ENCODE measurements at places on chromosomes 6 and 20.
A peak's percentile ranks its signal among the peaks of the same experiment; 100 is the strongest.

- DNase-seq = no peak
Observed at GRCh38 chr6:164069350-164069990, 655.0 kb downstream of the QKI start.

GRCh38 chr6:110714143-110714542 is 101.1 kb downstream of the CDK19 start:
- no peak for DNase-seq

DNA sequence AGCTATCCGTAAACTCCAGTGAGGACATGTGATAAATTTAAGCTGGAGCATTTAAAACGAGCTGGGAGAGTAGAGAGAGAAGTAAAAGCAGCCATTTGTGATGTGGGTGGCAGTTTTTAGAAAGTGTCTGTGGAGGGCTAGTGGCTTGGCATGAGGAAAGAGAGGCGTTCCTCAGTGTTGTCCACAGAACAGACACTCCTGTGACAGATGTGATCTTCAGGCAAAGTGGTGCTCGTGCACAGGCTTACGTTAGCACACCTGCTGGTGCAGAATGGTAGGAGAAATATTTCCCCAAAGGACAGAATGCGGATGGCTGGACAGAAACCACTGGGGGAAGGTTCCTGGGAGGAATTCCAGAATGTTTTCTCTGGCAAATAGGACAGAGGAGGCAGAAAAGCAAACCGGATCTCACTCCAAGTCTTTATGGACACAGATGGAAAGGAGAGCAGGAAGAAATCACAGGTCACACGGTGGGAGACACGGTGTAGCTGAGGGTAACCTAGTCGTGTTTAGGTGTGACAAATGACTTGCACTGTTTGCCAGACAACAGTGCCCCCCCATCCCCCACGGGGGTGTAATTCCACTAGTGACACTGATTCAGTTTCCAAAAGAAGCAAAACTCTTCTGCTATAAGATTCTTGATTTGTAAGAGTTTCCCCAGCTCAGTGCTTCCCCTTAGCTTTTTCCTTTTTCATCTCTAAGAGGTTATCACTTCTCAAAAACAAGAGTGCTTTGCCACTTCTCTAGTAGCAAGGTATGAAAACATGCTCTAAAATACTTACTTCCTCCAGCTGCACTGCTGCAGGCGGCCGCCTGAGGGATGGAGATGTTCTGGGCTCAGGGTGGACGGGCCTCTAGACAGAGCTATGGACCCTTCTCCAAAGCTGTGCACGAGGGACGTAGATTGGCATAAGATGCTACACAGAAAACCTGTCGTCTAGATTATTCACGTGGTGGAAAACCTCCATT is 293.2 kb downstream of the QKI start:
- no peak for DNase-seq

- DNase-seq = no peak
Observed at GRCh38 chr6:149164199-149164750, 153.2 kb upstream of the TAB2 start.

DNA sequence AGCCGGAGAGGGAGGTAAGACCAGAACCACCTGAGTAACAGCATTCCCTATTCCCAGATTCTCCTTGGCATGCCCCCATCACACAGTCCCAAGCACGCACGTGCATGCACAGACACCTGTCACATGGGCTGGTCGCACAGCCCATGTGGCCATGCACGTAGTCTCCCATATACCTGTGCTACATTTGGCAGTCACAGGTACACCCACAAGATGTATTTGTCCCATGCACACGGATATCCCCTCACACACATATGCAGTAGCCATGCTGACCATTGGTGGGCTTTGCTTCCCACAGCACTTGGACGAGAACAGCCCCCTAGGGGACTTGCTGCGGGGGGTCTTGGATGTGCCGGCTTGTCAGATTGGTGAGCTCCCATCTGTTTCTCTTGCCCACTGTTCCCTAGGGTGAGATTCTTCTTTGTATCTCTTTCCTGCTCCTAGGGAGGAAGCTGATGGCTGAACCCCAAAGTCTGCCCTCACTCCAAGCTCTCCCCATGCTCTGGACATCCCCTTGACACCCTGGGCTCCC is 31.9 kb downstream of the PLCG1 start:
- DNase-seq = no peak

- no peak for DNase-seq
Observed at GRCh38 chr6:18088419-18089296, 33.8 kb downstream of the NHLRC1 start.

- DNase-seq = no peak
Observed at GRCh38 chr6:119296036-119297035, 53.2 kb downstream of the MAN1A1 start.

- DNase-seq = no peak
Observed at GRCh38 chr6:140202964-140203515, 828.6 kb upstream of the CITED2 start.

DNA sequence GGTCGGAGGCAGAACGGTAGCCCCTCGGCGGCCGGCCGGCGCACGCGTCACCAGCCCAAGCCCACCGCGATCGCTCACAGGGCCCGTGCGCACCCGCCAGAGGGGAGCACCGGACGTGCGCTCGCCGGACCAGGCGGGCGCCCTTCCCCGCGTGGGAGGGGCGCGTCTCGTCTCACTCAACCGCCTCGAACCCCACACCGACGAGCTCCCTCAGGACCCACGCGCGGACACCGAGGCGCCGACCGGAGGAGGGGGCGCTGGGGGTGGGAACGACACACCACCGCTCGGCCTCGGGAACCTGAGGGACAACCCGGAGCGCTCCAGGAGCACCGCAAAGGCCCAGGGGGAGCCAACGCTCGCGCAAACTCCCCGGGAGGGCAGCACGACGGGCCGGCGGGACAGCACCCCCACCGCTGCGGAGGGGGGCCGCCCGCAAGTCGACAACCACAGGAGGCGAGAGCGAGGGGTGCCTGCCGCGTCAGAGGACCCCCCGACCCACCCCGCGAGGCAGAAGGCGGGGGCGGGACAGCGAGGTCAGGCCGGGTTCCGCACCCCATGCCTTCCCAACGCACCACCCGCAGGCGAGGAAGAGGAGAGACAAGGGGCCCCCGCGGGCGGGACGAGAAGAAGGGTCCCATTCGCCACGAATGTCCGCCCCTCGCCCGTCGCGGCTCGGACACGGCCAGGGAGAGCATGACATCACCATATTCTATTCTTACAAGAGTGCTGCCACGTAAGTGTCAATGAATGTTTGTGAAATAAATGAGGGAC is 512.7 kb upstream of the ZNF337 start:
- DNase-seq = no peak

DNA sequence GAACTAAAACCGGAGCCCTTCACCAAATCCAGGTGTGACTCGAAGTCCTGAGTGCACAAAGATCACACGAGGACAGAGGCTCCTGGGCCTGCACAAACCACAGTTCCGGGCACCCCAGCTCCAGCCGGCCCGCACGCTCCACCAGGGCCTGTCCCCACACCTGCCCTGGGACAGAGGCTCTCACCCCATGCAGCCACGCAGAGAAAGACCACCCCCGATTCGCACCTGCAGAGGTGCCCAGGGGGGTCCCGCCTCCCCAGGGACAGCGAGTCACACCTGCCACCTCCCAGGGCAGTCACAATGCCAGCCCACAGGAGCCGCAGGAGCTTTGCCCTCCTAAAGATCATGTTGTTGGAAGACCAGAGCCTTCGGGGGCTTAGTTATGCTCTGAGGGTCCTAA is 25.4 kb upstream of the MRGBP start:
- DNase-seq = no peak

GRCh38 chr20:36572701-36573102 is 695 bp upstream of the TGIF2 start:
- peak; percentile 54 for DNase-seq

GRCh38 chr20:6173481-6173880 is 50.7 kb upstream of the FERMT1 start:
- DNase-seq = no peak

GRCh38 chr6:134593887-134594286 is 276.0 kb upstream of the SGK1 start:
- no peak for DNase-seq

DNA sequence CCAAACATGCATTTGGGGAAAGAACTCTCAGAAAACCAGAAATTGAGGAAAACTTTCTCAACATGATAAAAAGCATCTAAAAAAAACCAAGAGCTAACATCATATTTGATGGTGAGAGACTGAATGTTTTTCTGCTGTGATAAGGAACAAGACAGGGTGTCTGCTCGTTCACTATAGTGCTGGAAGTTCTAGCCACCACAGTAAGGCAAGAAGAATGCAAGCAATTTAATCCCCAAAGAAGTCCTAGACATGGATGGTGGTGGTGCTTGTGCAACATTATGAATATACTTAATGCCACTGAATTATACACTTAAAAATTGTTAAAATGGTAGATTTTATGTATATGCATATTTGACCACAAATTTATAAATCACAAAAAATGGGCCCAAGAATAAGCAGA is 53.4 kb downstream of the LYRM2 start:
- no peak for DNase-seq

- DNase-seq = no peak
Observed at GRCh38 chr20:54160065-54161007, 13.4 kb downstream of the CYP24A1 start.

DNA sequence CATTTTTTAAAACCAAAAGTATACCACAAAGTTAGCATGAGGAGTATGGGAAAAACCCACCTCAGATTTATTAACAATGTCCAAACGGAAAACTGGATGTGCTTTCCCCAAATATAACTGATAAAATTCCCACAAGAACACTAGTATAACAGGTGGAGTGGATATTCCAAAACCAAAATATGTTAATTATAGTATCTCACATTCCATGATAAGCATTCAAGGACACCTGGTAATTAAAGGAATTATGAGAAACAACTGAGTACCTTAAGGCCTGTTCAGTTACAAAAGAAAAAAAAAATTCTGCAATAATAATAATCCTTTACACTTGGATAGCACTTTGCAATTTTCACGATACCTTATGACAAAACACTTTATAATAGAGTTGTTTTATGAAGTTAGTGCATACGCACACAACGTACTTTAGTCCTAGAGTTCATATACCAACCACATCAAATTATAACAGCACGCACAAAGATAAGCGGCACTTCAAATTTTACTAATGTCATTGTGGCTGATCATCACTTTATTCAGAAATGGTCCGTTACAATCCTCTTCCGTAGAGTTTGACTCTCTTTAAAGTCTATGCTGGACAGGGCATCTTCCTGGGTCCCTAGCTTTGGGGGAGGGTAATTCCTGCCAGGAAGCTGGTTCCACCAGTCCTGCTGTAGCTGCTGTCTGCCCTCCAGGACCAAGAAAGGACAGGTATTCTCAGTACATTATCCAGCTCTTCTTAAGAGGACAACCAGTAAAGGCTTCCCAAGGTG is 1.7 kb downstream of the CDK19 start:
- no peak for DNase-seq

- DNase-seq = no peak
Observed at GRCh38 chr20:2563116-2563515, 26.7 kb downstream of the TMC2 start.

DNA sequence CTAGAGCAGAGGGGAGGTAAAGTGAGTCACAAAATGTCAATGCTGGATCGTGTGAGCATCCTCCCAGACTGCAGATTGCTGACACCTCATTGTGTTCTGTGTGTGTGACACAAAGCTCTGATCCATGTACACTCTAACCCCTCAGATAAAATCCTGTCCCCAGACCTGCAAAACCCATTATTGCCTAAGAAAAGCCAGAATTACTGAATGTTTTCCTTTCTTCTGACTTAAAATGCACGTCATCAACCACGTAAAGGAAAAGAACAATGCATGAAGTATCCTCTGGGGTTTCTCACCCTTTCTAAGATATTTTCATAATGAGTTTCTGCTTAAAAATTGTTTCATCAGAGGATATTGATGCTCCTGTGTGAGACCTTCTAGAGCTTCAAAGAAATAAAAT is 218.0 kb upstream of the PREP start:
- no peak for DNase-seq

GRCh38 chr20:40718982-40719729 is 30.1 kb upstream of the MAFB start:
- DNase-seq = no peak

DNA sequence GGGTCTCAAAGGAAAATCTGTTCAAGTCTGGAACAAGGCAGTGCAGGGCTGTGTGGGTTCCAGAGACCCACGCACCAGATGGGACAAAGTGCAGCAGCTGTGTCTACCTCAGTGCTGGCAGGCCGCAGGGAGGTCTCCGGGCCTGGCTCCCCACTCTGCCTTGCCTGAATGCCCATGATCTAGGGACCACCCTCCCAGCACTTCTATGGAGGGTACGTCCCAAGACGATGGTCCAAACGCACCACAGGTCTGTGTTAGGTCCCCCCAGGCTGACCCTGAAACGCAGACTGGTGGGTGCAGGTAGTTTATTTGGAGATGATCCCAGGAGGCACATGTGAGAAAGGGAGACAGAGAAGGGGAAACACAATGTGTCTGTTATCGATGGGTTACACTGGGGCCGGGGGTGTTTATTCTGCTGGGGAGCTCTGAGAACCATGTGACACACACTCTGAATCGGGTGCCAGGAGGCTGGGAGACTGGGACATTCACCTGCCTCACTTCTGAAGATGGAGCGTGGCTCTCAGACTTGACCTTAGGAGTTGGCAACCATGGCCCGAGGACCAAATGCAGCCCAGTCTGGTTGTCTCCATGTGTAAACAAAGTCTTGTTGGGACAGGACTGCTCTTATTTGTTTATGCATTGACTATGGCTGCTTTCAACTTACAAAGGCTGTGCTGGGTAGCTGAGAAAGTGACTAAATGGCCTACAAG is 21.7 kb downstream of the CST9L start:
- no peak for DNase-seq

DNA sequence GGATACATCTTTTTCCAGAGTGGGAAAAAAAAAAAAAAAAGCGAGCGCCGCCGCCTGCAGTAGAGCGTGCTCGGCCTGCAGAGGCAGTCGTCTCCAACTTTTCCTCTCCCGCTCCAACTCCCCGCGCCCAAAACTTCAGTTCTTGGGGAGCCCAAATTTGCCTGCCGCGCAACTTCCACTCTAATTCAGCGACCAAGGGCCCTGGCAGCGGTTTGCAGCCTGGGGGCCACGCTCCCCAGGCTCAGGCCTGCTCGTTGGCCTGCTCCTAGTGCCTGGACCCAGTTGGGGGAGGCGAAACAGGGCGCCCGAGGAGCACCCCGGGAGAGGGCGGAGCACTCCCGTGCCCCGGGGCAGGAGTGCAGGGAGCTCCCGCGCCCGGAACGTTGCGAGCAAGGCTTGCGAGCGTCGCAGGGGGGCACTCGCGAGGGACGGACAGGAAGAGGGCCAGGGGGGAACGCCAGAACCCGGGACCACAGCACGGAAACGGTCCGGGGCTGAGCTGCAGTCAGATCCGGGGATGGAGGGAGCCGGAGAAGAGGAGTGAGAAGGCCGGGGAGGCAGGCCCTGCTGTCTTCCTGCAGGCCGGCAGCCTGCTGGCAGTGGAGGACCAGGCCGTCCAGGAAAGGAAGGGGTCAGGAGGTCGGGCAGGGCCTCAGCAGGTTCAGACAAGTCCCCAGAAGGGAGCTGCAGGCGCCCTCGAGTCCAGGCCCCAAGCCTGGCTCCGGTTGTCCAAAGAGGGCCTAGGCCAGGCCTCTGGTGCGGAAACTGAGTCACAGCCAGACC is at the start of gene STX16:
TSS of gene STX16 (plus strand) at position 508 of the 783 bp plus-strand sequence. CDS start 724 bp downstream, outside the sequence.
- DNase-seq = peak; percentile 65

GRCh38 chr6:31634969-31635575 is 14.6 kb downstream of the PRRC2A start:
- DNase-seq = no peak
